SJSA1 (cell line): ENCODE measurements at places on chromosomes 7 and 10.

DNA sequence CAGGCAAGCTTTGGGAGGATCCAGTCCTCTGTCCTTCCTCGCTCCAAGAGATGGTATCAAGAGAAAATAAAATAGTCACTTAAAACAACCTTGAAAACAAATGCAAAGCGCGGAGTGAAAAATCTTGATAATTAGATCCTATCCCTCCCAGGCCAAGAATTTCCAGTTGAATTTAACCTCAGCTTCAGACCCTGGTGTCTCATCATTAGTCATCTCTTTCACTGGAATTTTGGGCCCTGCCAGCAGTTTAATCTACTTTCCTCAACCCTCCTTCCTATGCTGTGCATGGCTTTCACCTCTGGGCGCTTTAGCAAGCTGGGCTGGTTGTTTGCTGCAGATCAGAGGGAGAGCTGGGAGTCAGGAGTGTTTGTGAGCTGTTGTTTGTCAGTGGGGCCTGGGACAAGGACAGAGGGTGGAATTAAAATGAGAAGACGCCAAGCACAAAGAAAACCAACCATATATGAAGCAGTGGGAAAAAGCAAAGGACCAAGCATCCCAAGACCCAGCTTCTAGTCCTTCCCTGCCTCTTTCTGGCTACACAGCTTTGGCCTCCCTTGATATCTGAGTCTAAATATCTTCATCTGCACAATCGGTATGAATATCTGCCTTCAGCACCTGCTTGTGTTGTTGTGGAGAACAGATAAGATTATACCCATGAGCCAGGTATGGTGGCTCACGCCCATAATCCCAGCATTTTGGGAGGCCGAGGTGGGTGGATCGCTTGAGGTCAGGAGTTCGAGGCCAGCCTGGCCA lies 13.5 kb downstream of the MYOF start:
- H3K4me1 ChIP-seq = peaks cover 96% of the 10 kb centered on the region
- peak overlapping the region; percentile 97 for H3K27ac ChIP-seq
- H3K27me3 ChIP-seq = no peaks in the 10 kb centered on the region
- peak; percentile 92 for DNase-seq

- H3K36me3 ChIP-seq = peaks cover 55% of the 10 kb centered on the region
- no peak overlapping the region for H3K4me3 ChIP-seq
- H3K27me3 ChIP-seq = no peaks in the 10 kb centered on the region
- H3K27ac ChIP-seq = no peak overlapping the region
- H3K4me1 ChIP-seq = peaks cover 24% of the 10 kb centered on the region
Measured at GRCh38 chr10:102262744-102263370, 17.5 kb downstream of the GBF1 start.

DNA sequence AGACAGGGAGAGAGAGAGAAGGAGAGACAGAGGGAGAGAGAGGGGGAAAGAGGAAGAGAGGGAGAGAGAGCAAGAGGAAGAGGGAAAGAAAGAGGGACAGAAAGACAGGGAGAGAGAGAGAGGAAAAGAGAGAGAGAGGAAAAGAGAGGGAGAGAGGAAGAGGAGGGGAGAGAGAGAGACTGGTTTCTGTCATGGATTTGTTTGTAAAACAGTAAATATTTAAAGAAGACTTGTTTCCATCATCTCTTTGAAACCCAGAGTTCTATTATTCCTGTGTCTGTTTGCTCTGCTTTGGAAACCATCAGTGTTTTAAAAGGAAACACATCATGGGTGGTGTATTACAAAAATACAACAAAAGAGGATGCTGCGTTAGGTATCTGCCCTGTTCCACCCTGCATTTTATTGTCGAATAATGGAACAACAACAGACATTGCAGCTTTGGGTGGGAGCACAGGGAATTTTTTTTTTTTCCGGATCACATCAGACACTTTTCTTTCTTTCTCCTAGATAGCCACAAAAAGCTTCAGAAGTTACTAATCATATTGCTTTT lies 150.7 kb upstream of the RSU1 start:
- peaks cover 45% of the 10 kb centered on the region for H3K4me1 ChIP-seq
- peak; percentile 88 for DNase-seq
- H3K27me3 ChIP-seq = no peaks in the 10 kb centered on the region
- no peaks in the 10 kb centered on the region for H3K36me3 ChIP-seq
- peak overlapping the region; percentile 95 for H3K27ac ChIP-seq

DNA sequence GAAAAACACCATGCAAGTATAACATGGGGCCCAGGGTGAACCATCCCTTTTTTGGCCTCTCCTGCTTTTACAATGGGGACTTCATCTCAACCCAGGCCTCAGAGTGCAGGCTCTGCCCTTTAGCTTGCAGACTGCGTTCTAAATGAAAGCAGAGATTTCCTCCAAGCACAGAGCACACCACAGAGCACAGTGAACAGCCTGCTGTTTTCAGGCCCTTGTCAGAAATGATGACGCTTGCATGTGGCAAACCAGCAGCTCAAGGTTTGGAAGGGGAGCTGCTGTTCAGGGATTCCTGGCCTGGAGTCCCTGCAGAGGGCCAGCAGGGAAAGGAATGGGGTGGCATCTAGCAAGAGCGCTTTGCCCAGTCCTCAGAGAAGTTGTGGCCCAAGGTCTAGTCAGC lies 167.3 kb upstream of the CDCA7L start:
- H3K27me3 ChIP-seq = no peaks in the 10 kb centered on the region
- DNase-seq = no peak
- H3K27ac ChIP-seq = no peak overlapping the region
- no peaks in the 10 kb centered on the region for H3K4me1 ChIP-seq

GRCh38 chr10:35937546-35937945 lies 295.4 kb upstream of the FZD8 start:
- H3K27ac ChIP-seq = no peak overlapping the region
- no peak overlapping the region for H3K4me3 ChIP-seq
- no peaks in the 10 kb centered on the region for H3K4me1 ChIP-seq
- no peaks in the 10 kb centered on the region for H3K27me3 ChIP-seq
- DNase-seq = no peak

- H3K4me1 ChIP-seq = 0 out of 2 replicates have a peak, but pooled peaks cover 7% of the 10 kb centered on the region
- H3K27me3 ChIP-seq = no peaks in the 10 kb centered on the region
- no peaks in the 10 kb centered on the region for H3K36me3 ChIP-seq
Measured at GRCh38 chr7:152987656-152988055, 228.1 kb downstream of the ACTR3B start.
